ENCODE measurements at places on chromosomes 1 and 21. TPM values are rescaled to one million over a fixed set of nuclear protein-coding genes. Genes with fewer than 3 reads are reported as not detected.

TRIM58 gene
- total RNA-seq = not detected

CFHR1 gene
- not detected for total RNA-seq

LCE3E gene
- not detected for total RNA-seq

MRPS6 gene
- total RNA-seq = 118 TPM

CYP4X1 gene
- total RNA-seq = not detected

FCRL6 gene
- not detected for total RNA-seq
